HCT116 (cell line): ENCODE measurements at places on chromosomes 4 and X.

GRCh38 chr4:120918788-120919187, 3.7 kb downstream of the PRDM5 start:
- no peak for DNase-seq

DNA sequence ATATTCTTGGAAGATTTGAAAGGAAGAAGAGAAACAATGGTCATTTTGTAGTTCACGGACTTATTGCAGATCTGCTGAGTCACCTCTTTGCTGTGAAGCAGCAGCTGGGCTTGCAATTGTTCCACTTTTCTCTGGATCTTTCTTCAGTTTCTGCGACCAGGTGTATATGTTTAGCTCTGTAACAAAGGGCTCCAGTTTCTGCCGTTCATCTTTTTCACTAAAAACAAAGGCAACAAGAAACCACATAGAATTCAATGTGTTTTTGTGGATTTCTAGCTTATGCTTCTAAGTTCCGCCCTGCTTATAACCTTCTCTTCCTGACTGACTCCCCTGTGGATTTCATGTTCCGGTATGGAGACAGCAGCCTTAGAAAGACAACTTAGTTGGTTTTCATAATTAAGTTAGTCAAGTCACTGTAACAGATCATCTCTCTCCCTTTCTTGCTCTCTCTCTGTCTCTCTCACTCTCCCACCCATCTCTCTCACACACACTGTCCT, 121.6 kb upstream of the EPHA5 start:
- no peak for DNase-seq

GRCh38 chr4:85114526-85114925, 148.0 kb upstream of the WDFY3 start:
- DNase-seq: no peak

GRCh38 chr4:169957785-169958184, 68.4 kb downstream of the MFAP3L start:
- DNase-seq: no peak
